ENCODE measurements at places on chromosomes 4 and X.

DNA sequence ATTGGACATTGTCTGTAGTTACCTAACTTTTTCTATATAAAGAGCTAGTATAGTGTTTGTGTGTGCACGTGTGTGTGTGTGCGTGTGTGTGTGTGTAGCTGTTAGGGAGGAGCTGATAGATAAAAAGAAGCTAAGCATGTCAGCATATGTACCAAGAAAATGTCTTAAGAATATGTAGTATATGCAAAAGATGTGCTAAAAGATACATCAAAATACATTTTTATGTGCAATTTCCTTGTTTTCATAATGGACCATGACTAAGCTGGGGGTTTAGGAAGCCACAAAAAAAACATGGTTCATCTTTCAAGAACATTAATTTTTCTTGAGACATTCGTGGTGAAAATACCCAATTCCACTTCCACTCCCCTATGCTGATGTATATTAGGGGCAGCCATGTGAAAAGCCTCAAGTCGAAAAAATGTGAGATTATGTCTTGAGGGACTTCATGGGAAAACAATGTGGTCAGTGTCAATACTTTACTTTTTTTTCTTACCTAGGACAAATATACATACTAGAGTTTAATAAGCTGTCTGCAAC, 1599.7 kb downstream of the ARAP2 start:
- no peak for DNase-seq

DNA sequence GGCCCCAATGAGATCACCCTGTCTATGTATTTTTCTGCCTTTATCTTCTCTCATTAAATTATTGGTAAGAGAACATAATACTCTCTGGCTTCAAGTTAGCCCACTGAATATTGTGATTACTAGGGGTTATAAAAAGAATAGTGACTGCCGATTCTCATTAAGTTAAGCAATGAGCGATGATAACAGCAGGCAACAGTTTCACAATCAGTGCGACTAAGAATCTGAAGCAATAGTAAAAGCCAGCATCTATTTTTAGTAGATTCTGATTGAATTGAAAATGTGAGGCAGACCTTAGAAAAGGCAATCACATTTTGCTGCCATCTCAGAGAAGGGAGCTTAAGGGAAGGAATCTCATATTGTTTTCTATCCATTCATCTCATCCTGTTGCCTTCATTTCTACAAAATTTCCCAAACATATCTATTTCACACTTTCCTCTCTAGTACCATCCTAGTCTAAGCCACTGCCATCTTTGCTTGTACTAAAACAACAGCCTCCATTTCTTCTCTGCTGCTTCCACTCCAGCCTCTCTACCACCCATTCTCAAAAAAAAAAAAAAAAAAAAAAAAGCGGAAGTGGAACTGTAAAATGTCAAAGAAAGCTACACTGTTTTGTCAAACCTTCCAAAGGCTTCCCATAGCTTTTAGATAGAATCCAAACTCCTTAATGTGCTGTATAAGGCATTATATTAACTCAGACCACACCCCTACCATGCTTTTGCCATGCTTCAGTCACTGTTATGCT, 17.4 kb downstream of the GABRA4 start:
- no peak for DNase-seq

DNA sequence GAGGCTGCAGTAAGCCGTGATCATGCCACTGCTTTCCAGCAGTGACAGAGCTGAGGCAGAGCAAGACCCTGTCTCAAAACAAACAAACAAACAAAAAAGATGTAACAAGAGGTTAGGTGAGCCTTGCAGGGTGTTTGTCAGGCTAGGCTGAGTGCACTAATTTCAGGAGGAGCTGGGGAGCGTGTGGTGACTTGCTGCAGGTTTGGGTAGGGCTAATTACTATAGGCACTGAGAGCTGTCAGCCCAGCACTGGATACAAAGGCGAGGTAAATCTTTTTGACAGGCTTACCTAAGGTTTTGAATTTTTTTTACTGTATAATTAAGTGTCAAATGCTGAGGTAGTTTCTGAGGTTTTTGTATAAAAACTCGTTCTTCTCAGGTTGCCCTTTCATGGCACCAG, 29.8 kb upstream of the SH3D19 start:
- DNase-seq: no peak

- no peak for DNase-seq
Observed at GRCh38 chr4:5027346-5027745, 8.1 kb upstream of the CYTL1 start.

DNA sequence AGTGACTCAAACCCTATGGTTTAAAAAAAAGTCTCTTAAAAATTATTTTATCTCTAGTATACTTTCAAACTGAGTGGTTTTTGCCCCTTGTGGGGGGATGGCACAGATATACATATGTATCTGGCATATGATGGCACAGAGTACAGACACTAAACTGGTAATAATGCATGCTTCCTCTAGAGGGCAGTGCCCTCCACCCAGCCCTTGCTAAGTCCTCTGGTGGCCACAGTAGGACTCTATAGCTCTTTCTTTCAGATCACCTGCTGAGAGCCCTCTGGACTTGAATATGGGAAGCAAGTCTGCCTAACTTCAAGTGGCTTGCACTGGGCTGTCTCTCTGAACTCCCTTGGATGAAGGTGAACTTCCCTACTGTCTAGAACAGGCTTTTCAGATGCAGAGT, 66.3 kb downstream of the TSPAN7 start:
- no peak for DNase-seq

GRCh38 chrX:63434665-63435064, 83.5 kb upstream of the SPIN4 start:
- peak; percentile 4 for DNase-seq

GRCh38 chr4:3013839-3014350, 50.5 kb downstream of the GRK4 start:
- peak; percentile 52 for DNase-seq

GRCh38 chr4:43754566-43754965, 694.0 kb downstream of the KCTD8 start:
- no peak for DNase-seq

DNA sequence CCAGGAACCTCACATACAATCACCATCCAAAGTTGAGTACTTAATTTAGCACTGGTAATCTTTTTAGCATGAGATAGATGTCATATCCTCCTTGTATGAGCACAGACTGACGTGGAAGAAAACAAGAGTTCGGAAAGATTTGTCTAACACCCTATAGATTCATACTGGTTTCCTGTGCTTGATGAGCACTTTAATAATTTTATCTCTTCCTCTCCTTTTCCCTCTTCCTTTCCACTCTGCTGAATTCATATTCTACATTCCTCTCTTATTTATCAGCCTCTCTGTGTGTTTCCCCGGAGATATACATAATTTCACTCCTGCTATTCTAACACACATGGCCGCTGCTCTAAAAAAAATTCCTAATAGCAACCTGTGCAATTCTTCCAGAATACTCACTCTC, 273.9 kb downstream of the AFF2 start:
- no peak for DNase-seq

GRCh38 chr4:165048170-165048569, 5.5 kb upstream of the TRIM75 start:
- no peak for DNase-seq

DNA sequence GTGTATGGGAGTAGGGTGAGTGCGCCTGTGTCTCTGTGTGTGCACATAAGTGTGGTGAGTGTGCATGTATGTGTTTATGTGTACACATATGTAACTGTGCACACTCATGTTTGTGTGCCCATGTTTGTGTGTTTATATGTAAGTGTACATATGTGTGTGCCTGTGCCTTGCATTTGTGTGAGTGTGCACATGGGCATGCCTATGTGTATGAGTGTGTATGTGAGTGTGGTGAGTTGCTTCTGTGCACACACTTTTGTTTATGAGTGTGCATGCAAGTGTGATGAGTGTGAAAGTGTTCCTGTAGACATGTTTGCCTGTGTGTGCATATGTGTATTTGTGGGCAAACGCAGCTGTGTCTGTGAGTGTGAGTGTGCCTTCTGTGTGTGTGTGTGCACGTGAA, 7.2 kb downstream of the IL9R start:
- DNase-seq: no peak

DNA sequence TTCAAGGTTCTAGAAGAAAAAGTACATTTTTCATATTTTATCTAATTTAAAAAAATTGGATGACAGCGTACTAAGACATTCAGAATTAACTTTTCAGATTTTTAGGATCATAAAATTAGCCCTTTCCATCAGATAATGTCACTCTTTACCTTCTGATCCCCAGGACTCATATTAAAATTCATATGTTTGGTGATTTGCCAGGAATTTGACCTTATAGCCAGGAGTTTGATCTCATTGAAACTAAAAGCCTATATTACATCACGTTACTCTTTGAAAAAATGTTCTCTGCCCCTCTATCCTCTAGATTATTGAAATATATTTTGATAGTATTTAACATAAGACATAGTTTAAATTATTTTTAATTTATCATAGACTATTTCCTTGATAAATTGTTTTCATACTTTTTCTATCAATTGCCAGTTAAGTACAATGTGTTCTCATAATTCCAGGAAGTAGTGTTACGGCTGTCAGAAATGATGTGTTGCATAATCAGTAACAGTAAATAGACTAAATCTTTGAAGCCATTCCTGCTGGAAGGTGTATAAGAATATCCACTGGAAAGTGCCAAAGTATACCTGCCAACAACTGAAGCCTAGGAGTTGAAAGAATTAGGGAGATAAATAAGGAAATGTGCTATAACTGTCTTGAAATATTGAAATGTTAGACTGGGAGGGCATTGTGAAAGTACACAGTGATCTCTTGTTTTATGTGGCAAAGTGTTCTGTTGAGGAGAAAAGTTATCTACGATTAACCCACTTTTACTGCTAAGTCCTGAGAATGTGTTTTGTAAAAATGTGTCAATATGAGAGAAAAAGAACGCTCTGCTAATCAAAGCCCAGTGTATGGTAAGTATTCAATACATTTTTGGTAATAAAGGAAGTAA, 32.9 kb upstream of the PDGFC start:
- no peak for DNase-seq

DNA sequence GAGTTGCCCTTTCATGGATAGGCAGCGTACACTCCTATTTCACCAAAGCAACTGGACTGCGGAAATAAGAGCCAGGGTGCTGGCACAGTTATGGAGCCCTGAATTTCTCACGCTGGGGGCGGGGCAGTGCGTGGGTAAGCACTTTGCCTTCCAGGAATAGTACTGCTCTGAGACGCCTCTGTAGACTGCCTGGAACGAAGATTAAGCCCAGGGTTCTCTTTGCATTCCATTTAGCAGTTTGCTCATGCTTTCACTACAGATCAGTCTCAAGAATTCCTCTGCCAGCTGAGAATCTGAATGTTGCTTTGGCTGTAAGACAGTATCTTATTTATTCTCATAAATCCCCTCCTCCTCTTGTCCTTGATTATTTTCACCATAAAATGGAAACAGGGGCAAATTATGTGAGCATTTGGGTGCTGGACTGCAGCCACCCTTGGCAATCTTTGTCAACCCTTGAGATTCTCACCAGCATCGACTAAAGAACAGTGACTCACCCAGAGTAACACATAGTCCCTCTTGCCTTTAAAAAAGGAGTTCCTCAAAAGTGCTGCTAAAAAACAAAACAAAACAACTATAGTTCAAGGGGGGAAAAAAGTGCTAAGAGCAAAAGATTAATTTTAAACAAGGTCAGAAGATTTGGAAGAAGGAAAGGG, 88.9 kb upstream of the CITED1 start:
- DNase-seq: no peak

- no peak for DNase-seq
Observed at GRCh38 chr4:36133086-36133485, 111.2 kb downstream of the ARAP2 start.

- no peak for DNase-seq
Observed at GRCh38 chr4:133130171-133130570, 18.9 kb upstream of the PCDH10 start.

DNA sequence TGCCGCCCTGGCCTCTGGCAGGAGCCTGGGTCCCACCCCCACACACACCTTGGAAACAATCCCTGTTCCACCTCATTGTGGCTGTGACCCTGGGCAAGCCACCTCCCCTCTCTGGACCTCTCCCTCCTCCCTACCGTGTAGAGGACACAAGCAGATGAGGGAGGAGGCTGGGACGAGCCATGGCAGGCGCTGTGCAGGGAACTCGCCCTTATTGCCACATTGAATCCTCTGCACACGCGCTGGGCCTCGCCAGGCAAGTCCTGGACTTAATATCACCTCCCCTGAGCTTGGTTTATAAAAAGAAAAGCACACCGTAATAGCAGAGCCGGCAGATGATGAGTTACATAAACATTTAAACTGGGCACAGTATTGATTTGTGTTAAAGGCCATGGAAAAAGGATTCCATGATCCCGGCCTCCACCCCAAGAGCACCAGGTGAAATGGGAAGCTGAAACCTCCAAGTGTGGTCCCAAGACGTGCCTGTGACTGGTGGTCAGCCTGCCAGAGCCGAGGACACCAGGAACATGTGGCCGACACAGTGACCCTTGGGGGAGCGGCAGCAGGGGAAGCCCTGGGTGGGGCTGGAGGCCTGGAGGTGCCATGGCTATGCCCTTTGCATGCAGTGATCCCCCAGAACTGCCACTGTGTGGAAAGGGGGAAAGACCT, 81.1 kb downstream of the PPP2R2C start:
- no peak for DNase-seq

DNA sequence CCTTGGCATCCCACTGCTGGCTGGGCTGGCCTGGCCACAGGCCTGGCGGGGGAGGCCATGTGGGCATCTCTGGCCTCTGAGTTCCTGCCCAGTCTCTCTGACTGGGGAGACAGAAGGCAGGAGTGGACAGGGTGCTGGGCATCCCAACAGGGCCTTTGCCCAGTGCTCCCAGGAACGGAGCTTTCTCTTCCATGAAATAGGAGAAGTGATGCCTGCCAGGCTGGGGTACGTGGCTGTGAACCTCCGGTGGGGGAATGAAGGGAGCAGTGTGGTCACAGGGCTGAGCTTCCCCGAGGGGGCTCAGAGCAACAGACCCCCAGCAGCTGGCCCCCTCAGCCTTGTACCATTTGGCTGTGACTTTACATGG, 40.4 kb upstream of the HMX1 start:
- no peak for DNase-seq

DNA sequence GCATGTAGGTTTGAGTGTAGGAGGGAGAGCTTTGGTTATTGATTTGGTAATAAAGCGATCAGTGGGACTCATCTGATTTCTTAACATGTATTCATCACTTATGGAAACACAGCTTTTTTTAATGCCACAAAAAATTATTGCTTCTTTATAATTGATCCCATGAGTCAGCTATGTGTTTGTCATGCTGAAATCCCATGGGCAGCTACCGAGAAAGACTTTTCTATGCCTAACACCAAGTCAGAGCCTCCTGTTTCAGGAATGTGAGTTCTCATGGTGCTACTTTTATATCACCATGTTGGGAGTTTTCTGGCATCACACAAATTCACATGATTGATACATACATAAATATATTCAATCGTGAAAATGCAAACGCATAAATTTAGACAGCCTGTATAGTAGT, 165.7 kb downstream of the RAPGEF2 start:
- no peak for DNase-seq

Measured in SK-N-DZ (cell line).